Activated CD4-positive, alpha-beta T cell treated with anti-CD3 and anti-CD28 coated beads, Interleukin-2, amount 50 U/mL, for 48 hours (primary cell): ENCODE measurements at places on chromosomes 12 and 14.
A peak's percentile ranks its signal among the peaks of the same experiment; 100 is the strongest.

GRCh38 chr12:117792471-117792870, 176.3 kb downstream of the KSR2 start:
- DNase-seq: no peak

GRCh38 chr14:33767586-33768457, 183.1 kb downstream of the EGLN3 start:
- DNase-seq: no peak

DNA sequence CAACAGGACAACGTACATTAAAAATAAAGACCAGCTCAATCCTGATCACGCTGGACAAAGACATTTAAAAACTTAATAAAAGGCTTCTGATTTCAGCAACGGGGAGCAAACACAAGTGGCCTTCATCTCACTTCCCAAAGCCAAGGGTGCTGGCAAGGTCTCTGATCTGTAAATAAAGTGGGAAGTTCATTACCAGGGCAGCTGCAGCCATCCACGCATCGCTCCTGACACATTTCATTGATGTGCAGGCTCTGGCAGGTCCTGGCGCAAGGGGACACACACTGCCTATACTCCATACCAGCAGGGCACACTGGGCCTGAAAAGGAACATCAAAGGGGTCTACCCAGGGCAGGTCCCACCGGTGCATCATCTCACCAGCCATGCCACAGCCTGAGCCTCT, 51.0 kb downstream of the VWF start:
- DNase-seq: no peak

DNA sequence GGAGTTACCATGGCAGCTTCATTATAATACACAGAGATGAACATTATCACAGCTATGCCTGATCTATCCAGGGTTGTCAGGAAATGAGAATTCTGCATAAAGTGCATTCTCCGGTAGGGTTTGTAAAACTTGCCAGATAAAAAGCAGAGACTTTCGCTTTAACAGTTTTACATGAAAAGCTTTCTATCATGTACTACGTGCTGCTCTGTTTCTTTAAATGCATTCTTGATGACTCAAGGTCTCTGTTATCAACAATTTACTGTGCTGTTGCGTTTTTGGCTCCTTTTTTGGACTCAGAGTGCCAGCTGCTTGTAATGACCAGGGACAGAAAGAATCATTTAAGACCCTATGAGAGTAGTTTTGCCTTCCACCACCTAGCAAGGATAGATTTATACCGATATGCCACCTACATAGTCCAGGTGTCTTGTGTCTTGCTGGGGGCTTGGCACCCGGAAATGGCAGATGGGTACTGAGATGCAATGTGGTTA, 371.2 kb downstream of the BTG1 start:
- no peak for DNase-seq

DNA sequence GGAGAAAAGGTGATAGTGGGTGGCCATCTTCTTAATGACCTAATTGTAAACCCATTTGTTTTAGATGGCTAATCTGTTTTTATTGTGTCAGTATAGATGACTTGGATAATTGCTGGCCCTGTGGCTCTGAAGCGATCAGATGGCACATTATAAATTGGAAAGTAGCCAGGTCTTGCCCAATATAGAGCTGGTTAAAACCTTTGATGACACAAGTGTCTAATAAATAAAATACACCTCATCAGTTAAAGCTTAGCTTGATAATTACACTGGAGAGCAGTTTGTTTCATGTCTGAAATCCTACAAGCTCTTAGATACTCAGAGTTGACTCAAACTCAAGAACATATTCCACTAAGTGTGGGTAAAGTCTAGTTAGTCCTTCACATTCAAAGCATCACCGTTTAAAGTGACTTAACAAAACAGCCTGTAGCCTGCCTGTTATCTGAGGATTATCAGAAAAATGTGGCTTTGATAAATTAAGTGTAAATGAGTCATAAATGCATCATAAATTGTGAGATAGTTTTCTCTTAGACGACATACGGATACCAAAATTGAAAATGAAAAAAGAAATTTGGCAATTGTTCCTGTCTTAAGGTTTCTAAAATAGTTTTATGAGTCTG, 280.9 kb downstream of the LRIG3 start:
- DNase-seq: no peak

GRCh38 chr12:10205220-10205807, 7.4 kb upstream of the GABARAPL1 start:
- no peak for DNase-seq

- no peak for DNase-seq
Observed at GRCh38 chr14:90301668-90302090, 30.1 kb downstream of the NRDE2 start.

DNA sequence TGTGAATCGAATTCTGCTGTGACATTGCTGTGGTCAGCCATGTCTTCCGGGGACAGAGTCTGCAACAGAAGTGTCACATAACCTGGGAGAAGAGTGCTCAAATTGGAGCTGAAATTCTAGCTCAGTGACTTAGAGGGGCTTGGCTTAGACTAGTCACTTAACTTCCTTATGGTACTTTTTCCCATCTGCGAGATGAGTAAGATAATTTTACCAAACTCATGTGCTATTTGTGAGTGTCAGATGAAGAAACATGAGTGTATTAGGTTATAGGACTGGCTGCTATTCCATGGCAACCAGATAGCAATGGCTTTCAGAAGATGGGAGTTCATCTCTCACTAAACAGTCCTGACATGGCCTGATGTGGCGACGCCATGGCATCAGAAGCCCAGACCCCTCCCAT, 104.1 kb downstream of the CHST11 start:
- no peak for DNase-seq

DNA sequence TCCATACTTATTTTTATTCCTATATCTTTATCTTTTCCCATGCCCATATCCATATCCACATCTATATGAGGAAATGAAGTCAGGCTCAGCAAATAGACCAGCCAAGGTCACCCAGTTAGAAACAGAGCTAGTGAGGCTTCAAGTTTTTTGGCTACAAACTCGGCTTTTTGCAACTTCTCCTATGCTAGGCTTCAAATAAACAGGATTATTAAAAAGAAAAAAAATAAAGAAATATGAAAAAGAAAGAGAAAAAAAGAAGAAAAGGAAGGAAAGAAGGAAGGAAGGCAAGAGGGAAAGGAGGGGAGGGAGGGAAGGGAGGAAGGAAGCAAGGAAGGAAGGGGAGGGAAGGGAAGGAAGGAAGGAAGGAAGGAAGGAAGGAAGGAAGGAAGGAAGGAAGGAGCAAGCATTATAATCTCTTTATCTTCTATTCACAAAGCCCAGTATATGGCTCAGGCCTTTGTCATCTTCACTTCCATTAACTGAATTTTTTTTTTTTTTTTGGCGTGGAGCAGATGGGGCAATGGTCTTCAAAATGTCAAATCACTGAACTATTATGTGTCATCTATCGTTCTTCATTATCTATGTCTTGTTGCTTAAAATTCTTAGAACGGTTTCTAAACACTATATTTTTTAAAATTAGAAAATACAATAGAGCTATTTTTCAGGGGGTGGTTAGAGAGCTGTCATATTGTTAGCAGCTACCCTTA, 418.2 kb downstream of the VRK1 start:
- DNase-seq: no peak

GRCh38 chr14:26026384-26026783, 571.4 kb downstream of the NOVA1 start:
- no peak for DNase-seq

DNA sequence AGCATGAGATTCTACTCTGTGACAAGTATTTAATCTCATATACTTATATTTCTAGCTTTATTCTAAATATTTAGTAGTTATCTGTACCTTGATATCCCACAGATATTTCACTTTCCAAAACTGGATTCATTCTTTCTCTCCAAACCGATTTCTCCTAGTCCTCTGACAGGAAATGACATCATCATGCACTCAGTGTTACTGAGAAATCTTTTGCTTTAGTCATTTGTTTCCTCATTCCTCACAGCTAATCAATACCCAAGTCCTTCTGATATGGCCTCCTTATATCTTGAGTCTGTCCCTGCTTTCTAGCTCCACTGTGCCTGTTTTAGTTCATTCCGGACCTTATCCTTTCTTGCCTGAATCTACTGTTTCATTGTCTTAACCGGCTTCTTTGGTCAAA, 39.4 kb upstream of the E2F7 start:
- DNase-seq: no peak

DNA sequence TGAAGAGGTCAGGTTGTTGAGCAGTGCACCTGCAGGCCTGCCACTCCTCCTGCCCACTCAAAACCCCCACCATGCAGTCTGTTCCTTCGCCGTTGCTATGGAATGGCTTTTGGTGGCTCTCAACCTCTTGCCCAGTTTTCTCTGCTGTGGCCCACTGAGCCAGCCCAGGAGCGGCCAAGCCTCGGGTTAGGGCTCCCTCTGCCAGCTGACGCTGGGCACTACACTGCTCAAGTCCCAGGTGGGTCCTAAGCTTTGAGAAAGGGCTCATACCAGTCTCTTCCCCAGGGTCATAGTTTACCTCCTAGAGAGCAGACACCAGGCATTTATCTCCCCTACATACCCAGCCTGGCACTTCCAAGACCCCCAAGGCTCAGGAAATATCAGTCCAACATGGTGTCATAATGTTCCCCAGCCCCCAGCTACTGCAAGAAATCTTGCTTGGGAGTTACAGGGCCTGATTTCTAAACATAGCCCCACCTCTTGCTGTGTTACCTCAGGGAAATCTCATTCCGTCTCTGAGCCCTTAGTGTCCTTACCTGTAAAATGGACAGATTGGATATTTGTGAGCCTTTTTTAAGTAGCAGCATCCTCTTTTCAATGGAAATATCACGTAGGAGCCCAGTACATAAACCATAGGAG, 59.4 kb downstream of the TSPAN11 start:
- peak; percentile 41 for DNase-seq

GRCh38 chr14:23052182-23052623, 5.1 kb downstream of the CDH24 start:
- DNase-seq: no peak

GRCh38 chr12:111775205-111776193, 8.8 kb downstream of the ALDH2 start:
- DNase-seq: no peak

DNA sequence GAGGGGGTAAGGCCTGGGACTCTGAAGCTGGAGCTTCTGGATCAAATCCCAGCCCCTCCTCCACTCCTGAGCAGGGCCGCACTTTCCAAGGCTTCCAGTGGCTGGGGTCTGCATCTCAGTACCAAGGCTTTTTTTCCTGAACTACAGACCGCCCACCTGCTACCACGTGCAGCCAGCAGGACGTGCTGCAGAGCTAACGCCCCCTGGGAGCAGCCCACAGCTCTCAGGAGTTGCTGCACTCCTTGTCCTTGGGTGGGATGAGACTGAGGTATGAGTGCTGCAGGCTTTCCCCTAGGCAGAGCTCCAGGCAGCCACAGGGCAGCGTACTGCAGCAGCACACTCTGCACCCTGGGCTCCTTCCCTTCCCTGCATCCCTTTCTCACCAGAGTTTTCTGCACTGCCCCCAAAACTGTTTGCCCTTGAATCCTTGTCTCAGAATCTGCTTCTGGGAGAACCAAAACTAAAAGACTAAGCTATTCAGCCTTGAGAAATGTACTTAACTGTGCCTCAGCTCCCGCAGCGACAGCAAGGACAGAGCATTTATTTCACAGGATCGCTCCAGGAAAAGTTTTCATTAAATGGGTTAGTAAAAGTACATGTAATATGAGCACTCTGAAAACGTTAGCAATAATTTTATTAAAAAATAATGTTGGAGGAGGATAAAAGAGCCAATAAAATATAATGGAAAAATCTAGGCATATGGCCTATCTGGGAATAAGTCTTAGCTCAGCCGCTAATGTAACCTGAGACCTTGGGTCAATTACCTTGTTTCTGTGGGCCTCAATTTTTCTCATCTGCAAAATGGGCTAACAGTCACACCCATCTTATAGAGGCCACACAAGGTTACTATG, 25.5 kb downstream of the RBM19 start:
- no peak for DNase-seq

GRCh38 chr12:87807086-87807485, 222.1 kb downstream of the C12orf50 start:
- DNase-seq: no peak

DNA sequence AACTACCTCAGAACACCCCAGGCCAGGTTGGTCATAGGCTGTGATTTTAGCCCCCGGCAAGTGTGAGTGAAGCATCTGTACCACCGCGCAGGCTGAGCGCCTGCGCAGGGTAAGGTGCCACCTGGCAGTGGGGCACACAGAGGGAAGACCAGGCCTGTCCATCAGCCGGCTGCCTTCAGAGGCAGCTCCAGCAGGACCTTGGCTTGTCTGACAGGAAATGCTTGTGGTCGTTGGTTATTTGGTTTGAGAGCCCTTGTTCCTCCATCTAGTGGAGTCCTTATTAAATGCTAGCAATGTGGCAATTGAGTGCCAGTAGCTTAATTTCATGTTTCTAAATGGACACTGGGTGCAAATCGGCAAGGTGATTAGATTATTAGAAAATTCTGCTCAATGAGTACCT, 27.5 kb downstream of the SLC25A29 start:
- no peak for DNase-seq

- DNase-seq: no peak
Observed at GRCh38 chr12:120490833-120491512, 4.9 kb upstream of the DYNLL1 start.

DNA sequence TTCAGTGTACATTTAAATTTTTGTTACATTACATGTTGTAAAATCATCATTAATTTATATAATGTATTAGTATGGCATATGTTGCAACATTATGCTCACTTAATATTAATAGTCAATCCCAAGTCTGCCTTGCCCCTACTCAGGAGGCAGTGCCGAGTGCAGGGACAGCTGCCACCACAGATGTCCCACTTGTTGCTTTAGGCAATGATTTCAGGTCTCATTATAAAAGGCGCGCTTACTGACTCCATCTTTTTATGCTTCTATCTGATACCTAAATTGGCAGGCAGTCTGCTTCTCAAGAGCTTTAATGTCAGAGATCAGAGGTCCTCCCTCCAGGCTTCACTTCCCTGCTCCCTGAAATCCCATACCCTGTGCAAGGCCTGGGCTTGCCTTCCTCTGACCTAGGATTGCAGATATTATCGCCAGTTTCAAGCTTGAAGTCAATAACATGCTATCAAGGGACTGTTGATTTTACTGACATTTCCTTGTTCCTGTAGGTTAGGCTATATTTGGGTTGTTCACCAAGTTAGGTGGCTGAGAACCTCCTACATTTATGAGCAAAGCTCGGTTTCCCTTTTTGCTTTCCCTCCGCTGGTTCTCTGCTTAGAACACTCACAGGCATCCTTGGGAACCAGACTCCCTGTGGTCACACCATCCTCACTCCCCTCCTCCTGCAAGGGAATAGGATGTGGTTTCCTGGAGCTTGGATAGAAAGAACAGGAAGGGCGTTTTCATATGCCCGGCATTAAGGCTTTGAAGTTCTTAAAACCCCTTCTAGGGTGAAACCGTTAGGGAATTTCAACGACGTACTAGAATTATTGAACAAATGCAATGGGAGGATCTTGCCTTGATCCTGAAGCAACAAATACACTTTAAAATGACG, 208.4 kb upstream of the FKBP4 start:
- DNase-seq: no peak
